ENCODE measurements at places on chromosomes 7 and 10.
A peak's percentile ranks its signal among the peaks of the same experiment; 100 is the strongest.

DNA sequence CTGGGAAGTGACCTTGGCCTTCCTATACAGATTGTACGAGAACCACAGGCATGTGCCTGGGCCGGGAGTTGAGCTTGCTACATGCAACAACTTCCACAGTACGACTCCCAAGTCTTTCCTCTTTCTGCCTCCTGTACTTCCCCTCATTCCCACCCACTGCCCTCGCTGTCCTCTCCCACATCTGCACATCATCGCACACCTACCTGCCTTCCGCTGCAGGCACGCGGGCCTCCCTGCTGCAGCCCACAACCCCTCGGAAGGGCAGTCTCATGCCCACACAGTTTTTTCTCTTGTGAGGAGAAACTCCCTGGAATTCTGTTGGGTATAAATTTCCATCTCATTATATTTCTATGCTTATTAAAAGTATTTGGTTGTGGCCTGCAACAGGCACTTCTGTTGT is 117.2 kb downstream of the ACTR3B start:
- DNase-seq: no peak

GRCh38 chr7:39413636-39414223 is 152.5 kb upstream of the YAE1 start:
- DNase-seq: no peak

DNA sequence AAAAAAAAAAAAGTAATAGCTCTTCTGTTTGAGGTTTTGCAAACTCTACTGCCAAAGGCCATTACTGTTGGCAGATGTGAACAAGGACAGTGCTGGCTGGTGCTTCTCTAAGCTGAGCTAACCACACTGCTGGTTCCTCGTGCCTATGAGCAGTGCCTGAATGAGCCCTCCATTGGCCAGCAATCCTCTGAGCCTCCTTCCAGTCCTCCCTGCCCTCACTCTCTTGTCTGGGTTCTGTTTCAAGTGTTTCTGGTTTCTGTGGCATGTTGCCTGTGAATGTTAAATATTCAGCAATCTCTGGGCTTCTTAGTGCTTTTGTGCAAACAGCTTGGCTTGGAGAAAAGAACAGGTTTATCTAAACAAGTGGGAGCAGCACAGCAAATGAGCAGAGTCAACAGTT is 161.3 kb upstream of the AUTS2 start:
- DNase-seq: no peak

GRCh38 chr7:78786055-78786454 is 667.4 kb downstream of the MAGI2 start:
- no peak for DNase-seq

- peak; percentile 29 for DNase-seq
Observed at GRCh38 chr7:13198036-13198435, 510.6 kb downstream of the ARL4A start.

- no peak for DNase-seq
Observed at GRCh38 chr10:93206652-93207051, 133.0 kb downstream of the CYP26A1 start.

DNA sequence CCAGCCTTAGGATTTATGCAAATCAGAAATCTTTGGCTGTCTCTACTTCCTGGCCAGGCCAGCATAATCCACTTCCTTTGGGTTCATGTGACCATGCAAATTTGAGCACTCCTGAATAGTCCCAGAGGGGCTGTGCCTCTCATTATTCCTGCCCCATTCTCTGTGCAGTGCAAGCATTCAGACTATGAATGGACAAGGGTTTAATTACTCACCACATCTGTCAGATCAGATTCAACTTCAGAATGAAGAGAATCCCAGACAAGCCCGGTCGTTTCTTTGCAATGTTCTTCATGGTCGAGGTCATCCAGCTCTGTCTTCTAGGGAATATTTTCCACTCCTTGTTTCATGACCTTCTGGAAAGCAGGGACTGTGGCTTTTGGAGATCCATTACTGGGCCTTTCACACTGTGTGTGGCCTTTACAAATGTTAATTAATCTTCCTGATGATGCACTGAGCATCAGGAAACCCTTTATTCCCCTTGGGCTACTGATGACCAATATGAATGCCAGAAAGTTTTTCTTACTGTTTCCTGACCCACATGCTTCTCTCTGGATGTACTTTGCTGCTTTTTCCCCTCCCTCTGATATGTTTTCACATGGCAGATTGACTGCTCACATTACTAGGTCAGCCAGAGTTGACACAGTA is 217.6 kb upstream of the TCF7L2 start:
- DNase-seq: peak; percentile 48

DNA sequence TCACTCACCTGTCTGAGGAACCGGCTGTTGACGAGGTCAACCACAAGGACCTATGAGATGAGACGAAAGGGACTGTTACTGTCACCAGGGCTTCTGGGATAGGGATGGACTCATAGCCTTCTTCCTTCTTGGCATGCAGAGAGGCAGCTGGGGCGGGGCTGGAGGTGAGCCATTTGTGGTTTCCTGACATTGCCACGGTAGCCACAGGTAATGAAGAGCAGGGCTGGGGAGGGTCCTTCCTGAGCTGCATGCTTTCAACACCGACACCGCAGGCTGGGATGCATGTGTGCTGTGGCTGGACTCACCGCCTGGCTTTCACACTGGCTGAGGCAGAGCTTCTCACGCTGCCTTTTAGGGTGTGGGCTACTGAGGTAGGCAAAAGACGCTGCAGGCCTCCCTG is 46.4 kb upstream of the MKRN1 start:
- no peak for DNase-seq

DNA sequence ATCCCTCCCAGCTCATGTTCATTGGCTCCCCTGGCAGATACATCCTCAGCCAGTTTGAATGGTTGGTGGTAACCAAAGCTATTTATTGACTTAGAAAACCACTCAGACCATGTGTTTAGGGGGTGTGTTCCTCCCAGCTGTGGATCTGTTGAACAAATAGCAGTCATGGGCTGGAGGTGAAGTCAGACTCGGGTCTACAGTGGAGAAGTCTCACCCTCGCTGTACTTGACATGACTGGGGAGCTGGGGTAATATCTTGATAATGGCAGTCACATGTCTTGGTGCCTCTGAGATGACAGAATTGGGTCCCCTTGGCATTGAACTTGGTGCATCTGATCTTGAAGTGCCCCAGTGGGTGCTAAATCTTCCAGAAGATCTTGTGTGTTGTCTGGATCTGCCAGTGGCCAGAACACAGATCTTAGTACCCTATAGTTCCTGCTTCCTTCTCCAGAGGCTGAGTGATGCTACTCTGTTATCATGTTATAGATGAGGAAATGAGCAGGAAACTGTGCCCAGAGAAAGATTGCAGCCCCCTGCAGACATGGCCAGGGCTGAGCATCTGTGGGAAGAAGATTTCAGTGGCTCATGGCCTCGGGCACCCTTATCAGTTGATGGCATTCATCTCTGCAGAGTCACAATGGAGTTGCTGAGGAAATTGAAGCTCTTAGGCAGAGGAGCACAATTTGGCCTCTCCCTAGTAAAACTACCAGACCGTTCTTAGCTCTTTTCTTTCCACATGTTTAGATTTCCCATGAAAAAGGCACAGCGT is 50.4 kb downstream of the ADRA2A start:
- no peak for DNase-seq

- DNase-seq: no peak
Observed at GRCh38 chr7:17007841-17008240, 126.1 kb upstream of the AGR3 start.

- peak; percentile 73 for DNase-seq
Observed at GRCh38 chr10:60818134-60818770, 40.0 kb downstream of the CDK1 start.

DNA sequence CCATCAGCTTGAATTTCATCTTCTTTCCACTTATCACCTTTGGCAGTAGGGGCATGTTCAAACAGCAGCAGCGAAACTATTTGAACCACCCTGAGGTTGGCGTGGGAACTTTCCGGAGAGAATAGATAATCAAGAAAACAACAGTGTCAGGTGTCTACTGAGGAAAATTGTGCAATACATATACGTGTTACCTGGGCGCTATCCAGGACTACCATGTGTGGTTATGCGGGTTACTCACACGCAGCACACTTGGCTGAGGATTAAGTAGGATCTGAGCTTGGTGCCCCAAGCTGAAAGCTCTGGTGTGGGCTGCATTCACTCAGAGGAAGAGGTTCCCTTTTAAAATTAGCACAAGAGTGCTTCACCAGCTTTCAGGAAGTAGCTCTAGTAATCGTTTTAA is 8.8 kb upstream of the ABI1 start:
- no peak for DNase-seq

- no peak for DNase-seq
Observed at GRCh38 chr7:100384628-100385294, 11.5 kb downstream of the PILRA start.

- DNase-seq: no peak
Observed at GRCh38 chr10:84227810-84228209, 2.5 kb upstream of the LRIT2 start.

GRCh38 chr10:7445474-7446185 is 34.8 kb upstream of the SFMBT2 start:
- DNase-seq: no peak

DNA sequence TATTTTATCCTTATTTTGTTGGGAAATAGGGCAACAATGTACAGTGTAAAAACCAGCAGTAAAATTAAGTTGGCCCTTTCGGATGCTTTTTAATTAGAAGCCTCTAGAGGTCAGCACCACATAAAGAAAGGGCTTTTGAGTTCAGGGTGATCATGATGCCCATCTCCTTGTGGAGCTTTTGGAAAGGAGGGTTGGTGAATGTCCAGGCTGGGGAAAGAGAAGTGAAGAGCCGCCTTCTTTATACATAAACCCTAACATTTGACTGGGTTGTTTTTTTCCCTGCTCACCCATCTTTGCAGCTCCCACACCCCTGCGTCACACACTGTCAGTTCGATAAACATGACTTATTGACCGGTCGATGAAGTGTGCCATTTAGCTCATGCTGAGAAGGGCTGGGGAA is 29.8 kb downstream of the MTURN start:
- DNase-seq: peak; percentile 70

- DNase-seq: no peak
Observed at GRCh38 chr7:92044940-92045339, 89.3 kb downstream of the CYP51A1 start.

- DNase-seq: no peak
Observed at GRCh38 chr10:105239311-105240219, 598.5 kb downstream of the SORCS3 start.

DNA sequence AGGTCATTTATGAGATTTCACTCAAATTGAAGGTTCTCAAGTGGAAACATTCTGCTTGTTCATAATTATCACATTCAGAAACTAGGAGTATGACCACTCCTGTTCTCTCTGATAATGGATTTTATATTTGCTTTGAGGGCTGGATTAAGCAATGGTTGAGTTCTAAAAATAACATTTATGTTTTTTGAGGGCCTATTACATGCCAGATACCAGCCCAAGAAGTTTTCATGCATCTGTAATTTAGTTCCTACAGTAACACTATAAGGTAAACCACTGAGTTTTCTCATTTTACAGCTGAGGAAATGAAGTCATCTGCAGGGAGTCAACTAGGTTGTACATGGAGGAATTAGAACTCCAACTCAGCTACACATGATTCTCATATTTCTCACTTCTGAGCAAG is 25.5 kb upstream of the NKX2-3 start:
- DNase-seq: no peak

DNA sequence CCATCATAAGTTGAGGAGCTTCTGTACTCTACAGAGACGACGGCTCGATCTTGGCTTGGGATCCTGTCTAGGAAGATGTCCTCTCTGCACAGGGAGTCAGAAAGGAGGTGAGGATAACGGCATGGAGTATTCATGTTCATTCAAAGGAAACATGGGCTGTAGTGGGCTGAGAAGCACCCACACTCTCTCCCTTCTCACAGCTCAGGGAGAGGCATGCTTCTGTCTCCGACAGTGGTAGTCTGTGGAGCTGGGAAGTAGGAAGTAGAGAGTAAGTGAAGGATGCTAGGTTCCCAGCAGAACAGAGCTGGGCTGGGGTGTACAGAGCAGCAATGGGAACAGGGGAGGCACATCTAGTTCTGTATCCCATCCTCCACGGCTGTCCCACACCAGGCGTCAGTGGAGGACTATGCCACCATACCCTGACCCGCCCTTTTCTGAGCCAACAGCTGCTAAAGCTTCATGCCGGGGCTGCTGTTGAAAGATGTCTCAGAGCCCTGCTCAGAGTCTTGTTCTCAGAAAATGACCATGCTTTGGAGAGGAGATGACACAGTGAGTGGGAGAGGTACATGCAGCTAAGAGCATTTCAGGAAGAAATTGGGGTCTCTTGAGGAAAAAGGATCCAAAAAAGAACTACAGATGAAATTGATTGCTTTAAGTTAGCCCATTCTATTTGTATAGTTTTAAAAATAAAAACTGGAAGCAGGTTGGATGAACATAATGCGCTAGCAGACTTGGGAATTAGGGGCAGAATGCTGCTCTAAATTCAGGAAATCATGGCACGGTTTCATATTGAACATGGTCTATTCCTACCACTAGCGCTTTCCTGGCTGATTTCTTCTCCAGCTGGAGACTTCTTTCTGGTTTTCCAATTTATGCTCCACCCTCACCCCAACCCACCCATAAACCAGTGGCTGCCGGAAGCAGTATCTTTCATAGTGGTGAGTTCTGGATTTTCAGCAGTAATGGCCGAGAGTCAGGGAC is 138.6 kb downstream of the CHN2 start:
- DNase-seq: no peak

DNA sequence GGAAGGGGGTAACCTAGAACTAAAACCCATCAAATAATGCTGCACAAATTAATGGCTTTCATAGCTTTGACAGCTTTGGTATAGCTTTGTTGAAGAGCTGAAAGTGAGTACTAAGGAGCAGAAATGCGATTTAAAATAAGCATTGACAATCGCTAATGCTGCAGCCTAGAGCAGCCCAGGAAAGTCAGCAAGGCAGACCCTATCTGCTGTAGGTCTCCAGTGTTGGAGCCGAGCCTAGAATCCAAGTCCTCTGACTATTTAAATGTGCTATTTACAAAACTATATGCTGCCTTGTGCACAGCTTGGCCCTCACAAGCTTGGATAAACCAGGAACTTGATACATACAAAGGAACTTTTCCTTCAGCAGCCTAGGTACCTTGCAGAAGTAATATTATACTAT is 64.9 kb upstream of the ASAH2 start:
- DNase-seq: no peak

- DNase-seq: no peak
Observed at GRCh38 chr10:124898471-124898870, 43.5 kb upstream of the ZRANB1 start.

GRCh38 chr7:124597509-124597908 is 168.1 kb downstream of the GPR37 start:
- no peak for DNase-seq

GRCh38 chr10:30207485-30208052 is 141.5 kb downstream of the MTPAP start:
- DNase-seq: peak; percentile 65

- peak; percentile 75 for DNase-seq
Observed at GRCh38 chr10:102775935-102776669, 32.4 kb downstream of the WBP1L start.

DNA sequence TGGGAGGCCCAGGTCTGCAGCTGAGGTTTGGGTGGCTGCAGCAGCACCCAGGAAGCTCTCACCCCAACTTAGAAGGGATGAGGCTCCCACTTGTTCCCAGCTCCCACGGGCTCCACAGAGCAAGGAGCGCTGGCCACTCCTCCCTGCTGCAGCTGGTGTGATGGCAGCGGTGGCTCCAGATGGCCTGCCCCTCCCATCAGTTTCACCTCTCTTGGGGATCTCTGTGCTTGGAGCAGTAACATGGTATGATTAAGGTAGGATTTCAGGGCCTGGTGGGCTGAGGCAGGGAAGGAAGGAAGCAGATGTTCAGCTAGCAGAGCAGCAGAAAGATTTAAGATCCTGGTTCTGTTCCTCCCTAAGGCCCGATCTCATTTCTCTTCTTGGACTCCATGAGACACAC is 66.8 kb upstream of the KIF5B start:
- no peak for DNase-seq

GRCh38 chr7:135913404-135913803 is 63.8 kb downstream of the MTPN start:
- DNase-seq: no peak

GRCh38 chr10:93718937-93719725 is 16.7 kb upstream of the FRA10AC1 start:
- DNase-seq: no peak

Measured in EL (cell line).